Stimulated activated CD4-positive, alpha-beta T cell treated with anti-CD3 and anti-CD28 coated beads, Interleukin-4, amount 100 ng/mL, for 24 hours (primary cell): ENCODE measurements at places on chromosomes 5 and 9.

DNA sequence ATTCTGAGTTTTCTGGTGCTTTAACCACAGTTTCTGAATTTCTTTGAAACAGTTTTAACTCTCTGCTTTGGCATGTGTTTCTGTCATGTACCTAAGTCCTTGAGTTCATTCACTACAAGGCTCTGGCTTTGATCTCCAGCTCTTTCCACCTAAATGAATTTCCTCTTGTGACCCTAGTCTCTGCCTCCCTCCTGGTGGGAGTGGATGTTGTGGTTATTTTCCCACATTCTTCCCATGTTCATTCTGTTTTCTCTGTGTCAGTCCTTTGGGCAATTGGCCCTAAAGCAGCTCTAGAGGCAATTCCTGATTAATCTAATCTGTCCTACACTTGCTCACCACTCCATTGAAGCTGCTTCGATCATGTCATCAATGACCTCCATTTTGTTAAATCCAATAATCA is 28.4 kb upstream of the DPYSL3 start:
- DNase-seq: no peak

- DNase-seq: no peak
Measured at GRCh38 chr5:82287625-82288024, 9.5 kb upstream of the RPS23 start.

DNA sequence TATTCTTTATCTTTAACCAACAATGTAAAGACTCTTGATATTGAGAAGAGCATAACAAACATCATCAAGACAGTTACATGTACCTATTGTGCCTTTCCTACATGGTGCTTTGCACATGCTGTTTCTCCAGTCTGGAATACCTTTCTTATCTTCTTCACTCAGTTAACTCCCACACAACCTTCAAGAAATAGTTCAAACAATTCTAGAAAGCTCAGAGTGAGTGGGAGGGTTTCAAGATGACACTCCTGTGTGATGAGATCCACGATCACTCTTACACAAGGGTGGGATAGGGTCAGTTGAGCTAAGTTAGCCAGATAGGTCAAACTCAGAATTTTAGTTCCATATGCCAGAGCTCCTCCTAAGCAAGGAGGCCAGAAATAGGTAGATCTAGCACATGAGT is 915.5 kb downstream of the NR2F1-AS1 start:
- DNase-seq: no peak

DNA sequence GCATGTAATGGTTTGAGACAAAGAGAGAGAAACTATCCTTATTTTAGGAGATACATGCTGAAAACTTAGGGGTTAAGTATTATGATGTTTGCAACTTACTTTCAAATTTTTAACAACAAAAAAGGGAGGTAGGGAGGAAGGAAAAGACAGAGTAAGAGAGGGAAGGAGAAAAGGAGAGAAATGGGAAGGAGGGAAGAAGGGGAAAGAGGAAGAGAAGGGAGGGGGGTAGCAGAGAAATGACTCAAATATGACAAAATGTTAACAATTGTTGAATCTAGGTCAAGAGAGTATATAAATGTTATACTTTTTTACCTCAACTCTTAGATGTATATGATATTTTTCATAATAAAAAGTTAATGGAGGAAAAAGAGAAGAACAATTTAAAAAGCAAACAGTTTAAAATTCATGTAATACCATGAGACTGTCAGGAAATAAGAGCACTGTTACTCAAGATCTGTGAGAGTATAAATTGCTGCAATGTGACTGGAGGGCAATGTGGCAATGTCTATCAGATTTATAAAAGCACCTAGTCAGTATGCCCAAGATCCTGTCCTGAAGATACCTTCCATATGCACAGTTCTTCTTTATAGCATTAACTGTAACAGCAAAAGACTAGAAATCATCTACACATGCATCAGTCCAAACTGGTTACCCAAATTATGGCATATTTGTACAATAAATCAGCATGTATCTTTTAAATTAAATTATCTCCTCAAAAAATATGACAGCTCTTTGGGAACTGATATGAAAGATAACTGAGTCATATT is 16.3 kb downstream of the FBXW11 start:
- no peak for DNase-seq

DNA sequence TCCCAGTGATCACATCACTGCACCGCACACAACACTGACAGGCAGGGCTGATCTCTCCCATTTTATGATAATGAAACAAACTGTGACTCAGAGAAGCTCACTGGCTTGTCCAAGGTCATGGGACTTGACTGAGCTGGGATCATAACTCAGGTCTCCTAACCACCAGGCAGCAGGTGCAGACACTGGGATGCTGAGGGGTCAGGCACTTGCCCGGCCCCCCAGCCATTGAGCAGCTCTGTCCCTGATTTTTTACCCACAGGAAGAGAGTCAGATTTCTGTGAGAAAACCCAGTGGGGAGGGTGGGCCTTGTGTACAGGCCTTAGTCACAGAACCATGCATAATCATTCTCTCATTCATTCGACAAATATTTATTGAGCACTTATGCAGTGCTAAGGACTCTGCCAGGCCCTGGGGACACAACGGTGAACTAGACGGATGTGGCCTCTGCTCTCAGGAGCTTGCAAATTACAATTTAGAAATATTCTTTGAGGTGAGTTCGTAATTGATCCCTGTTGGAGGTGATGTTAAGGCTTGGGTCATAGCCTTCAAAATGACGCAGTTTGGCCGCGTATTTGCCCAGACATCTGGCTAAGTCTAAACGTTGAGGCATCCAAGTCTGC is 54.5 kb upstream of the TGFBR1 start:
- no peak for DNase-seq

- no peak for DNase-seq
Measured at GRCh38 chr5:173745557-173745956, 129.1 kb upstream of the BOD1 start.

DNA sequence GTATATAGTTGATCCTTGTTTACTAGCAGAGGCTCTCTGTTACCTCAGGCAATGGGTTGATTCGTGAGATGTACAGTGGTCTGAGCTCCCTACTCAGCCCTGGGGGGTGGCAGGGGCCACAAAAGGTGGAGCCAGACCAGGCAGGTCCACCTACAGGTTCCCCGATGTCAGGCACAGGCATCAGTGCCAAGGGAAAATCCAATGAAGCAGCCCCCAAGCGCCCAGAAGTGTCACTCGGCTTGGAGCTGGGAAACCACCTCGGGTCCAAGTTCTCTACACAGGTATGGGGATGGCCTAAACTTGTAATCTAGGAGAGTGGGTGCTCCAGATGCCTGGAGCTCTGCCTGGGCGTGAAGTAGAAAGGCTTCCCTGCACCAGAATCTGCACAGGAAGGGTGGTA is 188.8 kb downstream of the KIAA0825 start:
- no peak for DNase-seq

DNA sequence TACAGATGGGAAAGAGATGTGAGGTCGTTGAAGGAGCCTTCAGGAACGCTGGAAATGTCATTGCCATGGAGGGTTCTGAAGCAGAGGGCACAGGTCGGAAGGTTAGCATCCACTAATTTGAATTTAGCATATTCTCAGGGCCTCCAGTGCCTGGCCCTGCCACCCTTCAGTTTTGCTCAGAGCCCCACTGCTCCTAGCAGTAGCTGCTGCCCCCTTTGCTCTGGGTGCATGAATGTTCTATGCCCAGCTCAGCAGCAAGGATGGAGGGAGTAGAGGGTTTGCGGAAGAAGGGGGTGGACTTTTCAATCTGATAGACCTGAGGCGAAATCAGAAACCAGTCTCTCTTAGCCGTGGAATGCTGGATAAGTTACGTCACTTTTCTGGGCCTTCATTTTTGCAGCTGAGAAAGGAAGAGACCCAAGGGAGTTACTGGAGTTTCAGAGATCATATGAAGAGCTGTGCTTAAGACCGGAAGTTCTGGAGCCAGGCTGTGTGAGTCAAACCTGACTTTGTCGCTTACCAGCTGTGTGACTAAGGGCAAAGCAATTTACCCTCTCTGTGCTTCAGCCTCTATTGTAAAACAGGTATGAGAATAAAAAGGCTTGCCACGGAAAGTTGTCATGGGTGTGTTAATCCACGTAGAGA is 133.2 kb upstream of the PANK3 start:
- no peak for DNase-seq

- no peak for DNase-seq
Measured at GRCh38 chr9:36892279-36892678, 141.8 kb downstream of the PAX5 start.

GRCh38 chr5:16922430-16922829 is 13.7 kb downstream of the MYO10 start:
- DNase-seq: no peak

GRCh38 chr9:82972446-82972845 is 90.5 kb downstream of the RASEF start:
- DNase-seq: no peak

- DNase-seq: no peak
Measured at GRCh38 chr5:179378116-179378440, 32.8 kb upstream of the ADAMTS2 start.

DNA sequence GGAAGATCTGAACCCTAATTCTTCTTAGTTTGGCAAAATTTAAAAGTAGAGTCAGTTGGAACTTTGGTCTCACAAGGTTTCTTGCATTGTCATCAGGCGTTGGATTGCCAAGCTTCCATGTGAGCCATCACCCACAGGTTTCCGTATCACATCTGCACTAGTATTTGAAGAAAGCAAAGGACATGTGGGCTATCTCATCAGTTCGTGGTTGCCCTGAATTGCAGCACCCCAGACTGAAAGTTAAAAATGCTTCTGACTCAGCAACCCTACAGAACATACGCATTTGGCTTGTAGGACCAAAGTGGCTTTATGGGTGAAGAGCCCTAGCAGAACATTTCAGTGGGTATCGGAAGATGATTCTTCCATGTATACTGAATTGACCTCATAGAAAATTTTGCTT is 358.0 kb downstream of the ENC1 start:
- no peak for DNase-seq

DNA sequence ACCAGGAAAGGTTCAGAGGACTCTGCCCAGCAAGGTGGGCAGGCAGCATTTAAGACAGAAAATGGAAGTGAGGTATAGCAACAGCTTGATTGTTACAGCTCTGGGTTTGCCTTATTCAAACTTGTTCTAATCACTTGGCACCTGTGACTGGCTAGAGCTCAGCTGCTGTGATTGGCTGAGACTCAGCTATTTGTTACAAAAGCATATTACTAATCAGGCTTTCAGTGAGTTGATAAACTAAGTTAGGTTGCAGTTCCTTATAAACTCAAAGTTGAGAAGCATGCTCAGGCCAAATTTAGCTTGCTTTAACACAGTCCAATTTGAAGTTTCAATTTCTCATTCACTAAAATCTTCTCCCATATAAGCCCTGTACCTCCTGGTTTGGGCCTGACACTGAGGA is 56.3 kb downstream of the GDA start:
- no peak for DNase-seq

- DNase-seq: no peak
Measured at GRCh38 chr5:68215898-68216244, 315 bp downstream of the PIK3R1 start.

GRCh38 chr9:77951369-77951768 is 80.2 kb downstream of the GNAQ start:
- DNase-seq: no peak

- DNase-seq: no peak
Measured at GRCh38 chr9:129377931-129378661, 200.0 kb upstream of the IER5L start.

DNA sequence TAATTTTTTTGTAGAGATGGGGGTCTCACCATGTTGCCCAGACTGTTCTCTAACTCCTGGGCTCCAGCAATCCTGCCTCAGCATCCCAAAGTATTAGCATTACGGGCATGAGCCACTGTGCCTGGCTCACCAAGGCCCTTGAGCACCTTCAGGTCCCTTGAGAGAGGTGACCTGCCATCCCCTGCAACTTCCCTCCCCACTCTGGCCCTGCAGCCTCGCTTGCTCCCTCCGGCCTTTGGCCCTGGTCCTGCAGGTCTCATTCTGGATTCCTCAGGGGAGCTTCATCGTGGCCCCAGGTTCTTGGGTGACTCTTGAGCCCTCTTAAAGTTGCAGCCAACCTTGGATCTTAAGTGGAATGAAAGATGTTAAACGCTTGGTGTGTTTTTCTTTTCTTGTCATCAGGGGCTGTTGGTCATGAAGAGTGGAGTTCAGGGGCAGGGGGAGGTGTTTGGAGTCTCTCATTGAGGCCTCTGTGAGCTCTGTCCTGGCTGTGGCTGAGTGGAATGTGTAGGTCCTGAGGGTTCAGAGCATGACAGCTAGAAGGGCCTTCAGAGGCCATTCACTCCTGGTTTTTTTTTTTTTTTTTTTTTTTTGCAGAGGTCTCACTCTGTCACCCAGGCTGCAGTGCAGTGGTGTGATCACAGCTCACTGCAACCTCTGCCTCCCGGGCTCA is 33.0 kb downstream of the PPARGC1B start:
- no peak for DNase-seq

- DNase-seq: no peak
Measured at GRCh38 chr9:89743216-89743572, 138.4 kb downstream of the GADD45G start.

- no peak for DNase-seq
Measured at GRCh38 chr5:164005071-164005470, 499.7 kb downstream of the MAT2B start.

DNA sequence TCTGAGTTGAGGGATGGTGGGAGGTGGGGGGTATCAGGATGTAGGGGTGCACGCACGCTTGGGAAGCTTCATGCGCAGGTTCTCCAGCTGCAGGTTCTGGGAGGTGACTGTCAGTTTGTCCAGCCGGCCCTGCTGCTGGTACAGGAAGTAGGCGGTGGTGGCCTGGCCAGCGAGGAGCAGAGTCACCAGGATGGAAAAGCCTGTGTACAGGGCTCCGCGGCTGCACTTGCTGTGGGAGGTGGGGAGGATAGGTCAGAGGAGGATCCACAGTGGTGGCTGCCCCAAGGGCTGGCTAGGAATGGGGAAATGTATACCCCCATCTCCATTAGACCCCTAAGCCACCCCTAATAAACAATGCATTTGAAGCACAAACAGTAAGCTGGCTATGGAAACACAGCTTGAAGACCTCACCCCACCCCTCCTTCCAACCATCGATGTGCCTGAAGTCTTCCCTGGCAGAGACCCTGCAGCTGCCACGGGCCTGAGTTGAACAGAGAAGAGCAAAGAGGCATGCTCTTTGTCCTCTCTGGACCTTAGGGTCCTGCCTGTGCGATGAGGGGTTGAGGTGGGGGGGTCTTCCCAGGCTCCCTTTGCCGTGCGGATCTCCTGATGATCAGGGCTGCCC is 5.5 kb downstream of the CD74 start:
- DNase-seq: no peak

DNA sequence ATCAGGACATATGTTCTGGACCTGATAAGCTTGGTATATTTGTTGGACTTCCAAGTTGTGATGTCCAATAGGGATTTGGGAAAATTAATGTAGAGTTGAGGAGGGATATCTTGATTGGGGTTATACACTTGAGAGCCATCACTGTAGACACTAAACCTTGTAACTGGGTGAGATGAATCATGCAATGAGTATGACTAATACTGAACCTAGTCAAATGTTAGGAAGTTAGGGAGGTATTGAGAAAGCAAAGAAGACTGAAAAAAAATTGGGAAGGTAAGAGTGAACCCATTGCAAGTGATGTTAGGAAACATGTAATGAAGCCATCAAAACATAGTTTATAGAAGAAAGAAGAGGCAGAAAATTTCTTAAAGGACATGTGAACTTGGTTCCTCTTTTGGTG is 668.4 kb upstream of the CDH9 start:
- DNase-seq: no peak

GRCh38 chr5:157559301-157559700 is 16.3 kb downstream of the ADAM19 start:
- no peak for DNase-seq

GRCh38 chr5:65858316-65858715 is 68.1 kb upstream of the ERBIN start:
- no peak for DNase-seq
